ENCODE measurements at places on chromosomes 12 and 14. TPM values are rescaled to one million over a fixed set of nuclear protein-coding genes. Genes with fewer than 3 reads are reported as not detected.

DNA sequence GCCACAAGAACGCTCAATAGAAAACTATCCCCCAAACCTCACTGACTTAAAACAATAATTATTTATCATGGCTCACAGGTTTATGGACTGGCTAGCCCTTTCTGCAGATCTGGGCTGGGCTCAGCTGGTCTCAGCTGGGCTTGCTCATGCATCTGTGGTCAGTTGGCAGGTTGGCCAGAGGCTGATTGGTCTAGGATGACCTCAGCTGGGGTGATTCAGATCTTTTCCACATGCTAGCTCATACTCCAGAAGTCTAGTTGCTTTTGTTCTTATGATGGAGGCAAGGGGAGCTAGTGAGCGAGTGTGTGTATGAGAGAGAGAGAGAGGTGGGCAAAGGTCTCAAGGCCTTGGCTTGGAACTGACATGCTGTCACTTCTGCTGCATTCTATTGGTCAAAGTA is 181.2 kb upstream of the NRXN3 start:
- DNase-seq: no peak

DNA sequence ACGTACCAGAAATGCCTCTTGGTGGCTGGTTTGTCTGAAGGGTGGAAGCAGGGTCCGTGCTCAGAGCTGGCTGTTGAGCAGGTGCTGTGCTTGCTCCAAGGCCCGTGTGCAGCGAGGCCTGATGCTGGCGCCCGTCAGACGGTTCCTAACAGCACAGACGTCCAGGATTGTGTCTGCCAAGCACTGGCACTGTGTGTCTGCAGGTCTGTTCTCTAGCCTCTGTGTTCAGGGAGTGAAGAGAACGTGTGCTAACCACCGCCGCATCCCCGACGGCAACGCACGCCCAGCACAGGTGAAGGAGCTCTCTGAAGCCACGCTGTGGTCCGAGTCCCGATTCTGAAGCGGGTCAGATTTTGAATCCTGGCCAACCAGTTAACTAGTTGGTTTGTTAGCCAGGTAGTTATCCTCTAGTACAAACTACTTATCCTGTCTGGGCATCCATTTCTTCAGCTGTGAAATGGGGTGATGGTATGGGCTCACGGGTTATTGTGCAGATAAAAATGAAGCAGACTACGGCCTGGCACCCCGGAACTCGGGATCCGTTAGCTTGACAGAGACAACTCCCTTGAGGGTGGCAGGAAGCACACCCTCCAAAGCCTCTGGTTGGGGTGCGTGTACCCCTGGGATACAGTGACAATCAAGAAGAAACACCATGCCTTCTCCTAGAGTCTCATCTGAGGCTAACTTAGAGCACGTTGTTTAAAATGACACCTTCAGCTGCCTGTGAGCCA is 18.6 kb upstream of the TDRD9 start:
- no peak for DNase-seq

DNA sequence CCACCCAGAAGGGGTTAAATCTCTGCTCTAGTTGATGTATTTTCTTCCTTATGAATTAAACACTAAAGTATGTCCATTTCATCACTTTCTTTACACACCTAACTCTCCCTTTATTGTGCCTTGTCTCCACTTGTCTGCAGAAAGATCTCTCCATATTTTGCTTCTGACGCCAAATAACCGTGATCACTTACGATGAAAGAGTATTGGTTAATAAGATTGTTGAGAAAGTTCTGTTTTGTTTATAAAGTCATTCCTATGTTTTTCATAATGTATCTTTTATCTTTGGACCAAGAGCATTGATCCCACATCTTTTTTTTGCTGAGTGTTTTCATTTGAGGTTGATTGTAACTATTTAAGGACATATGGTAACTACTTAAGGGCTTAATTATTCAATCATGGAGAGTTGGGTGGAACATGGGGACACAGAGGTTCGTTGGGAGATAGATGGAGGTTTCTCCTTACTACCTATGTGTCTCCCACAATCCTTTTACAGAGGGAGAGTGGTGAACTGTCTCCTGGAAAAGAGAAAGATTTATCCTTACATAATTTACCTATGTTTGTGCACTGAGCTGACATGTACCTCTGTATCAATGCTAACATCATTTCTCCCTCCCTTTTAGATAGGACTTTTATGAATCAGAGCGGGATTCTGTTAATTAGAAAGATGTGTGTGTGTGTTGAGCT is 120.7 kb upstream of the SLC38A2 start:
- DNase-seq: no peak

DNA sequence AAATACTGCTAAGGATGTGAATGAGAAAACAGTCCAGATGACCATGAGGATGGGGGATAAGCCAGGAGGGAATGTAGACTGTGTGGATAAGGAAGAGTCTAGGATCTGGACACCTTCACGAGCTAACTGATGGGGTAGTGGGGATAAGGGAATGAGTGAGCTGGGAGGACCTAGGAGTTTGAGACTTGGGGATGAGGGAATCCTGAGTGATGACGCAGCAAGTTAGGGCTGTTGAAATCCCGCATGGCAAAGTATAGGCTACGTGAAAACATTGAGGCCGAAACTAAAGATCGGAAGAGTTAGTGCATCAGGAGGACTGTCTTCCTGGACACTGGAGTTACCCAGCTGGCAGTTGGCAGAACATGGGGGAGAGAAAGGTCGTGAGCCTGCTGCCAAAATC is 129.2 kb upstream of the EEA1 start:
- peak; percentile 79 for DNase-seq

DNA sequence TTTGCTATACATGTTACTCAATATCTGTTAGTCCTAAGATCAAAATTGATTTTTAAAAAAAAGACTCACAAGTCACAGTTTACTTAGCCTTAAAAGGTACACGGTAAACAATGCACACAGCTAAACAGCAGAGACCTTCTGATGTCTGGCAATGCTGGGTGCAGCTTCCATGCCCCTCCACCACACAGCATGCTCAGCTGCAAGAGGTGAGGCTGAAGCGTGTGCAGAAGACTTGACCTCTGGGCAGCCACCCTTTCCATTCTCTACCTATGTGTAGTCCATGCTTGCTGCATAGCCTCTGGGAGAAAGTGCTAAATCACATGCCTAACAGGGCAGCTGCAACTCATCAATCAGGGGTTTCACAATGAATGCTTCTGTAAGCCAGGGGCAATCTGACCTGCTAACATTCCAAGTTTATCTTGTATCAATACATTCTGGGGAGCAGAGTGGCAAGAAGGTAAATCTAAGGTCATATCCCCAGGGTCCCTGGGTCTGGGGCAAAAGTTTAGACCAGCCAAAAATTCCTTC is 44.5 kb upstream of the AMN1 start:
- no peak for DNase-seq

- no peak for DNase-seq
These were observed 107.5 kb downstream of the PHLDA1 start for GRCh38 chr12:75923964-75924666.

GRCh38 chr12:7431993-7432685 is 11.8 kb downstream of the CD163L1 start:
- DNase-seq: no peak

DNA sequence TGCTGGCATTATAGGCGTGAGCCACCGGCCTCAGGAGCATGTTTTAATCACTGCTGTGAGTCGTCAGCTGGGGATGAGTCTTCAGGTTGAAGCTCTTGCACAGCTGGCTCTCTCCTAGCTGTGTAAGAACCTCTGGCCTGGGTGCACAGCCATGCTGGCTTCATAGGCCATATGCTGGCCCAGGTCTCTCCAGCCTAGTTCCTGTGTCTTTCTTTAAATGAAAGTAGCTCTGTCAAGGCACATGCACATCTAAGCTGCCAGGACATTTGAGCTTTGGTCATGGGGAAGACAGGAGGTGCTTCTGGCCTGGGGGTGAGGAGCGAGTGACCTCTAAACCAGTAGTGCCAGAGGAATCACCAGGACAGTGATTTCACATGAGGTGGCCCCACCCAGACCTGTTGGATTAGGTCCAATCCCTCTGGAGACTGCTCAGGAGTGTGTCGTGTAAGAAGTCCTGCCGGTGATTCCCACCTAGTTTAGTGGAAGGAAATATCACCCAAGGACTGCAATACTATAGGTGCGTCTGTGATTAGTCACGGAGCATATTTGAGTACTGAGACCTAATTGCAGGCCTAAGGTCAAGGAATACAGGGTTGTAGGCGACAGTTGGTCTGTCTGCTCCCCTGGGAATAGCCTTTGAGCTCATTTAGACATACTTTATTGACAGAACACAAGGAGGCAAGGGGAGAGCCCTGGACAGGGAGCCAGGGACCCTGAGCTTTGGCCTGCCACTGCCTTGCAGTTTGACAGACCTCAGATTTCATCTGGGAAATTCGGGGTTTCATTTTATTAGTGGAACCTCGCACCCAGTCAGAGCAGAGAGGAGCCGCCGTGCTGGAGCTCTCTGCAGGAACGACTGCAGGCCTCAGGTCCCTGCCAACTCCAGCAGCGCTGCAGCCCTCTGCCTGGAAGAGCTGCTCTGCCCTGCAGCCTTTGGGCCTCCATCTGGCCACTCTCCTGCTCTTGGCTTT is 67.0 kb downstream of the ANKRD9 start:
- no peak for DNase-seq

- no peak for DNase-seq
These were observed 626.6 kb upstream of the TMEM132C start for GRCh38 chr12:127640181-127640886.

DNA sequence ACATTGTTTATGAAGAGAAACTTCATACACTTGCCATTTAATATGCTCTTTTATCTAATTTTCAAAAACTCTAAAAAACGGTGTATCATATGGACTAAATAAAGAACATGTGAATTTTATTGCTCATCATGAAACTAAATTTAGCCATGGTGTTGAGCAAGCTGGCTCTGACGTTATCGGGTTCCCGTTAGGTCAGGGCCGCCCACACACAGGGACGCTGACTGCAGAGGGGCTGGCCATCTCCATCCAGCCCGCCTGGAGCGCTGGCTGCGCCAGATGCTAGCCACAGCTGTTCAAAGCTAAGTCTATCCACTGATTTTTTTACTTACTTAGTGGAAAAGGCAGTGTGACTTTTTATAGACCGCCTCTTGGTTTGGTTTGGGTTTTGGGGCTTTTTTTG is 36.5 kb upstream of the DYNC1H1 start:
- DNase-seq: peak; percentile 96

GRCh38 chr14:99183716-99184115 is 88.3 kb downstream of the BCL11B start:
- DNase-seq: no peak

DNA sequence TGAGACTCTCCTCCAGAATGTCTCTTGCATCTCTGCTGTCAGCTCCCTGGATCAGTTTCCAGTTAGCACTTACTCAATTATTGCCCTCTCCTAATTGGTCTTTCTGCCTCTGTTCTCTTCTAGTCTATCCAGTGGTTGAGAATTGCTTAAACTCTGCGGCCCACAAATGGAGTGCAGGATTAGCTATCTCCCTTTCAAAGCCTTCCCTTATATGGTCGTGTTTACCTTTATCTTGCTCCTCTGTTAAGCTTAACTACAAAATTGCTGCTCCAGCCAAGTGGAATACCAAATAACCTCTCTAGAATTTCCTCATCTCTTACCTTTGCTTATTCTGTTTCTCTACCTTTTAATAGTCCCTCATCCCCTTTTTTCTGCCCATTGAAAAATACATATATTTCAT is 132.7 kb downstream of the NRXN3 start:
- DNase-seq: no peak

GRCh38 chr14:64790478-64790877 is 86.3 kb downstream of the PLEKHG3 start:
- DNase-seq: no peak

GRCh38 chr12:51339750-51340149 is 6.7 kb downstream of the CELA1 start:
- DNase-seq: no peak

- DNase-seq: no peak
These were observed 12.8 kb upstream of the TESC start for GRCh38 chr12:117111821-117112595.

GRCh38 chr14:84465880-84466279 is 1064.1 kb upstream of the FLRT2 start:
- no peak for DNase-seq

GRCh38 chr14:51087031-51087441 is 7.9 kb downstream of the TRIM9 start:
- DNase-seq: no peak

TMTC2 gene
- total RNA-seq: 8.7 TPM

PLCZ1 gene
- total RNA-seq: 0.83 TPM

IL26 gene
- total RNA-seq: not detected

USP44 gene
- 6.2 TPM for total RNA-seq

KRT6C gene
- total RNA-seq: not detected

TAS2R8 gene
- not detected for total RNA-seq

KRT75 gene
- not detected for total RNA-seq

MYL2 gene
- not detected for total RNA-seq

SHMT2 gene
- total RNA-seq: 60.4 TPM

FGF23 gene
- not detected for total RNA-seq

SLC25A47 gene
- not detected for total RNA-seq

MANSC1 gene
- 15.9 TPM for total RNA-seq

OTX2 gene
- not detected for total RNA-seq

EFS gene
- 12.5 TPM for total RNA-seq

GSC gene
- total RNA-seq: not detected

Measured in esophagus muscularis mucosa (tissue), 4 donors.